ENCODE measurements at places on chromosomes 5 and 9.

DNA sequence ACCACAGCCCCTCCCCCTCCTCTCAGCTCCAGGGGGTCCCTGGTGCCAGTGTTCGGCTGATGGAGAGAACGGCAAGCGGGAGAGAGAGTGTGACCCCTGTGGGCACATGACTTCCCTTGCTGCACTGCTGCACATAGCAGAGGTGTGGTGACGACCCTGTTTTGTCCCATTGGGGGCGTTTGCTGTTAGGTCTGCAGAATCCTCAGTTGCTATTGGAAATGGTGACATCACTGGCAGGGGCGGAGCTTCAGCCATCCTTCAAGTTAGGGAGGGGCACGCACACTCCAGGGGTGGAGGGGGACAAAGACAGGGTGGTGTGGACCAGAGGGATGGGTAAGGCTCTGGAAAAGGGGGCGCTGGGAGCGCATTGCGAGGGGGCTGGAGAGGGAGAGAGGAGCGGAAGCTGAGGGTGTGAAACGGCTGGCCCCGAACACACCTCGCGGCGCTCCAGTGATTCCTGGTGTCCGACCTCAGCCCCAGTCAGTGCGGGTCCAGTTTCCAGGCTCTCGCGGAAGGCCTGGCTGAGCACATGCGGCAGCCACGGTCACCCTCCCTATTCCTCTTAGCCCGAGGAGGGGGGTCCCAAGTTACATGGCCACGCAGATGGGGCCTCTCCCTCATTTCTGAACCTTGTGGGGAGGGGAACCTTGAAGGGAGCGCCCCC lies 764 bp upstream of the GRIN1 start:
- no peak for DNase-seq

- DNase-seq, result no peak
Observed at GRCh38 chr9:69054989-69055388, 19.4 kb downstream of the FXN start.

DNA sequence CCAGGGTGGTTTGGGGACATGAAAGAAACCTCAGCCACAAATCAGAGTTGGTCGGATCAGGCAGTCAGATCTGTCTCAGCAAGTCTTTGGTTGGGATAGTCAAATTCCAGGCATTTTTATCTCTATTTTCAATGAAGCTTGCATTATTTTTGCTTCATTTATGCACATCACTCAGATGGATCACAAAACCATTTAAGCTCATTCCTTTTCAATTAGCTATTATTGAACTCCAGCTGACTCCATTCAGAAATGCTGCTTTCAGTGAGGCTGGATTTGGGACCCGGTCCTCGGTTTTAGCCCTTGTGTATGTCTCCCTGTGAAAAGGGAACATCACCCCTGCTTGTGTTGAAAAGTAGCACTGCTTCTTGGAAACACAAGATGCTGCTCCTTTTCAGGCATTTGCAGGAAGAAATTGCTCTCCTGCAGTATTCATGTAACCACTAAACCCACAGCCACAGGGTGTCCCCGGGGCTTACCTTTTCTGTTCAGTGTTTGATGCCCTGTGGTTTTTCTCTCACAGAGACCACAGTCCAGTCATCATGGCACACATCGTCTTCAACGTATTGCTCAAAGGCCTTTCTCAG lies 232.9 kb downstream of the NFIB start:
- DNase-seq, result peak; percentile 5

GRCh38 chr5:128062172-128062746 lies 21.3 kb upstream of the SLC12A2 start:
- DNase-seq, result no peak

DNA sequence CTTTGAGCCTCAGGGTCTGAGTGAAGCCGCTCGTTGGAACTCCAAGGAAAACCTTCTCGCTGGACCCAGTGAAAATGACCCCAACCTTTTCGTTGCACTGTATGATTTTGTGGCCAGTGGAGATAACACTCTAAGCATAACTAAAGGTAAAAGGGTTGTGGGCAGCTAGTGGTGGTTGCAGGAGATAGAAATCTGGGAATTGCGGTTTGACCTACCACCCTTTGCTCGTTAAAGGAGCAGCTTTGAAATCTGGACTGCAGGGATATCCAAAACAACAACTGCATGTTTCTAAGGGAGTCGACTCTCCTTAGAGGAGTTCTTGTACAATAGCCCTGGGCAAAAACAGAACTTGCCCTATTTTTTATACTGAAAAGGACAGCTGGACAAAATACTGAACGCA lies 19.0 kb downstream of the ABL1 start:
- no peak for DNase-seq

- DNase-seq, result no peak
Observed at GRCh38 chr9:81292056-81292805, 397.1 kb downstream of the TLE1 start.

DNA sequence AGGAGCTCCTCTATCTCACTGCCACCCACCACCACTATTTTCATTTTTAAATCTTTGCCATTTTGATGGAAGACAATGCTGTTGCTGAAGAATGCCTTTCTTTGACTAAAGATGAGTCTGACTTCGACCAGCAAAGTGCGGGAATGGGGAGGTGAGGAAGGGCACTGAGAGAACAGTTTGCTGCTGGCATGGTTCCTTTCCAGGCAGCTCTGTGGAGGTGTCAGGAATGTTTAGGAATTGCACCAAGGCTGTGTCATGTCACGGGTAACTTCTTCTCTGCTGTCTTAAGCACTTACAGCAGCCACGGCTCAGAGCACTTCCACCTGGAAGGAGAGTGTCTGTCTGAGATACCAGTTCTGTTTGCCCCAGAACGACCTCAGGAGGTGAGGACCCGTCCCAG lies 41.4 kb upstream of the SHB start:
- DNase-seq, result no peak

GRCh38 chr9:77743386-77743785 lies 95.3 kb upstream of the GNA14 start:
- DNase-seq, result no peak

- peak; percentile 33 for DNase-seq
Observed at GRCh38 chr5:97534166-97534565, 351.1 kb upstream of the RIOK2 start.

DNA sequence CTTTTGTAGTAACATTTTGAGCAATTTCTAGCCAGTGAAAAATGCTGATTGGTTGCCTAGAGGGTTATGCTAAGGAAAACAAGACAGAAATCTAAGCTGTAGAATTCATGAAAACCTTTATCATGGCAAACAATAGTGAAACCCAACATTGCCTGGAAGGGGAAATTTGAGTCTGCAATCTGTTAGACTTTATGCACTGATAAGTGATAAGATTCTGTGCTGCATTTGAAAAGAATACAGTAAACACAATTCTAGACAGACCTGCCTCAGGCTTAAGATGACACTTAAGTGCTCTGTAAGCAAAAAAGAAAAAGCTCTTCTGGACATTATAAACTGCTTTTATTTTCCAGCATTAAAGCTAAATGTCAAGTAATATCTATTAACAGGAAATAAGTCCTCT lies 519.3 kb downstream of the ISL1 start:
- no peak for DNase-seq
